MM.1S (cell line): ENCODE measurements at places on chromosomes 5 and 9.
A peak's percentile ranks its signal among the peaks of the same experiment; 100 is the strongest.

DNA sequence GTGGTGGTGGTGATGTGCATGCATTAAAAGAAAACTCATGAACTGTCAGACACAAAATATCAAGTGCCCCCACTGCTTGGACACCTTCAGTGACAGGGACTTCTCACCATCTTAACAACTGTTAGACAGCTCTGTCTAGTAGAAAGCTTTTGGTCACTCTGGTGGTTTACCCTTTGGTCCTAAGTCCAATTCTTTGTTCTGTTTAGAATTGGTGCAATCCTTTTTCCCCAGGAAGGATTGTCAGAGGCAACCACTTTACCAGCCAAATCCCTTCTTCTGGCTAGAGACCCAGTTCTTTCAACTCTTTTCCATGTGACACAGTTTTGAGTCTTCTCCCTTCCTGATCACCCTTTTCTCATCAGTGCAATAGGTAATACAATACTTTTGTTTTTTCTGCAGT, 140.2 kb downstream of the SEC61B start:
- DNase-seq = no peak

GRCh38 chr9:121844098-121844497, 192.7 kb downstream of the DAB2IP start:
- no peak for DNase-seq

GRCh38 chr9:128983536-128983935, 36.0 kb downstream of the NUP188 start:
- no peak for DNase-seq

- no peak for DNase-seq
Observed at GRCh38 chr5:138905541-138905940, 30.4 kb upstream of the LRRTM2 start.

- no peak for DNase-seq
Observed at GRCh38 chr9:91825422-91825821, 124.6 kb downstream of the ROR2 start.

DNA sequence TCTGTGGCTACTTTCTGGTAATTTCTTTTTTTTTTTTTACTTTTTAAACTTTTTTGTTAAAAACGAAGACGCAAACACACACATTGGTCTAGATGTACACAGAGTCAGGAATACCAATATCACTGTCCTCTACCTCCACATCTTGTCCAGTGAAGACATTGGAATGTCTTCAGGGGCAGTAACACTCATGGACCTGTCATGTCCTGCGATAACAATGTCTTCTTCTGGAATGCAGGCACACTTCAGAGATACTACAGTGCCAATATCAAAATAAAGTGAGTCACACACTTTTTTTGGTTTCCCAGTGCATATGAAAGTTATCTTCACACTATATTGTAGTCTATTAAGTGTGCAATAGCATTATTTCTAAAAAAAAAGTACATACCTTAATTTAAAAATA, 175.9 kb downstream of the ARRDC3 start:
- DNase-seq = no peak

DNA sequence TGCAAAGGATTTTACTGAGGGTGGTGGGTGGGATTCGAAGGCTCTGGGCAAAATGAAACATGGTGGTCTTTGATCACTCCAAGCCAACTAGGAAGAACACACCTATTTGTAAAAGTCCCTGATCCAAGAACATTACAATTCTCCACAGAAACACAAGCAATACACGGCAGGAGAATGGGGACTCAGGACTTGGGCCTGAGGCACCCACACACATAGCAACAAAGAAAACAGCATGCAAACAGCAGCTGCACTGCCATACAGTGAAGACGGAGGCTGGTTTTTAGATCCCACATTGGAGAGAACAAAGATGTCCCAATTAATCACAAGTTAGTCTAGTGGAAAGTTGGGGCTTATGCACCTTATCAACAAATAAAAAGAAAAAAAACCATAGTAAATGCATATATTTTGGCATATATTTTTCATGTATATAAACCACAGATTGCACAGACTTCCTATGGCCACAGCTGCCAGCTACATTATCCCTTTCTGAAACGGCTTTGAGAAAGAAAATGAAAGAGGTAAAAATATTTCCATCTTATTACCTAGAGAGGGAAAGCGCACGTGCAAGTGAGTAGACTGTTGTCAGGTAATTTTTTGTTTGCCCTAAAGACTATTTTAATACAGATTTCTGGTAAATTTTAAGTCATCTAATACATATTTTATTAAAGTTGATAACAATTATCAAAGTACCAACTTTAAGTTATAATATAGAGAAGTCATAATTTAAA, 410.9 kb downstream of the BNC2 start:
- DNase-seq = peak; percentile 59

GRCh38 chr9:137406876-137407589, 15.9 kb downstream of the EXD3 start:
- DNase-seq = no peak

DNA sequence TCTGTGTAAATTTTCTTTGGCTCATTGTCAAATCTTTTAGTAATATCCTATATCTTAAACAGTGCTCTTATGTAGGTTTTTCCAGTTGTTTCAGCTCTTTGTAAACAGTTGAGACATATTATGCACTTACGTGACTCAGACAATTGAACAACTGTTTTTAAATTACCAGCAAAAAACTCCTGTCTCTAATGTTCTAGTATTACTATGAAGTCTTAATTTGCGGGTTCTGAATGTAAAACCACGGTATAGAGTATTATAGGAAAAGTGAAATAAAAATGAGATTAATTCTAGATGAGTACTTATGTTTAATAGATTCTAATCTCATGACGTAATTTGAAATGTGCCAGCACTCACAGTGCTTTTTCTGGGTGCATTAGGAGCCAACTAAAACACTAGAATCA, 136.0 kb downstream of the GDNF start:
- DNase-seq = no peak

- DNase-seq = peak; percentile 31
Observed at GRCh38 chr9:34983209-34983608, 6.3 kb upstream of the DNAJB5 start.

DNA sequence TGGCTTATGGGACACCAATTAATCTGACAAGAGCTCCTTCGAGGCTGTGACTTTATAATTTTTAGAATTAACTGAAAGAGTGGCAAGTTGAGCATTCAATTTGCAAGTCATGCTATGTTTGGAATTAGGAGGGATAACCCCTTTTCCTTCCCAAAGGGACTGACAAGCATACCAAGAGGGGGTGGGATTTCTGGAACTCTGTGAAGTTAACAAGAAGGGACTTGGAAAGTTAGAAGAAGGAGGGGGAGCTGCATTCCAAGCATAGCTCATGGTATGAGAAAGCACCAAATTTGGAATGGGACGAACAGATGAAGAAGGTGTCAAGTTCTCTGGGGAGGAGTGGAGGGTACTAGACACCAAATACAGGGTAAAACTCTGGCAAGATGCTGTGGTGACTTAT, 8.9 kb upstream of the PALM2AKAP2 start:
- no peak for DNase-seq

GRCh38 chr5:157590478-157590877, 14.9 kb upstream of the ADAM19 start:
- no peak for DNase-seq

GRCh38 chr5:89396278-89396954, 513.4 kb upstream of the MEF2C start:
- peak; percentile 64 for DNase-seq

DNA sequence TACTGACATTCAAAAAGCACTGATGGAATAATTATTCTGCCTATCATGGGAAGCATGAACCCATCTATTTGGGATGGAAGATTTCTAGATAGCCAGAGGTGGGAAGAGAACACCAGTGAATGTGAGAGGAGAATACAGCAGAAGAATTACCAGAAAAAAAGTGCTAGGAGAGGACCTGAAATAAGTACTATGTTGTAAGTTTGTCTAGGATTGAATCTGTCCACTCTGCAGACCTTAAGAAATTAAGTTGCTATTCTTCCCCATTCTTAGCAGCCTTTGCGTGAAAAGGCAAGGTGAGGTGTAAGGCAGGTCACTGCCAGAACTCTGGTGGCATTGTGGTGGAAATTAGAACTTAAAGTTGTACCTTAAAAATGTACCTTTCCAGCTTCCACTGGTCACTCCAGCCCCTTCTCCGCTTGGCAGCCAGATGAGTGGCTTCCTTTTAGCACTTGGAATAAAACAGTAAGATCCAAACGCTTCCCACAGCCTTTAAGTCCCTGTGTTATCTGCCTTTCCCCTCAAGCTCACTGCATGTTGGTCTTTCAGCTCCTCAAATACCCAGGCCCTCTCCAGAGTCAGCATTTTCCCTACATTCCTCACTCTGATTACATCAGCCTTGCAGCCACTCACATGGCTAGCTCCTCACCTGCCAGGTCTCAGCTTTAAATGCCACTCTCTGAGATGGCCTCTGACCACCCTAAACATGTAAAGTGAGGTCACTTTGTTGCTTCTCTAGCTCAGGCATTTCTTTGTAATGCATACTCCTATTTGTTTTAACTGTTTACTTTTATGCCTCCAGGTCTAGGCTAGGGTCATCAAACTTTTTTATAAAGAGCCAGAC, 253.0 kb downstream of the EPB41L4A start:
- no peak for DNase-seq

- no peak for DNase-seq
Observed at GRCh38 chr9:136671646-136672430, 9.1 kb downstream of the EGFL7 start.

DNA sequence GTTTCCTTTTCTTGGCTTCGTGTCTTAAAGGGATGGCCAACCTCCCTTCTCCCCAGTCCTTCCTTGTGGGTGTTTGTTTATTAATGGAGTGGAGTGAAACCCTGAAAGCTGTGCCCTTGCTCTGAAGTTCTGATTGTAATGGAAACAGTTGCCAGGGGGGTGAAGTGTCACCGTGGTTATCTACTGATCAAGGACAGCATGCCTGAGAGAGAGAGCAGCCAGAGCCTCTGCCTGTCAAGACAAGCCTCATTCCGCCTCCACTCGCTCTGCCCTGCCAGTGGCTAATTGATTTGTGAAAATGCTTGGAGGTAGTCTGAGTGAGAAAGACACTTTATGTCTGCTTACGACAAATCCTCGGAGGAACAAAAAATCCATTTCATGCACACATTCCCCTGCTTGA, 143.7 kb upstream of the SLC30A5 start:
- DNase-seq = no peak

- DNase-seq = no peak
Observed at GRCh38 chr5:145971108-145971507, 34.7 kb downstream of the SH3RF2 start.

GRCh38 chr5:56981548-56982315, 29.8 kb upstream of the MIER3 start:
- DNase-seq = no peak

- DNase-seq = no peak
Observed at GRCh38 chr5:151414536-151414935, 32.9 kb upstream of the SLC36A1 start.
